ENCODE measurements at places on chromosomes 13 and 19. TPM values are rescaled to one million over a fixed set of nuclear protein-coding genes. Genes with fewer than 3 reads are reported as not detected.

GRCh38 chr13:35343417-35343816 is 133.1 kb downstream of the MAB21L1 start:
- DNase-seq: no peak
- H3K4me3 ChIP-seq: no peak overlapping the region
- no peaks in the 10 kb centered on the region for H3K4me1 ChIP-seq
- H3K27me3 ChIP-seq: no peaks in the 10 kb centered on the region
- no peak overlapping the region for H3K27ac ChIP-seq

GRCh38 chr19:46704379-46705076 is 12.4 kb downstream of the PRKD2 start:
- H3K27ac ChIP-seq: no peak overlapping the region
- H3K36me3 ChIP-seq: peaks cover 75% of the 10 kb centered on the region
- no peaks in the 10 kb centered on the region for H3K4me1 ChIP-seq

GRCh38 chr19:9065457-9066014 is 21.3 kb upstream of the OR1M1 start:
- peak; percentile 74 for DNase-seq
- H3K4me3 ChIP-seq: no peak overlapping the region
- no peaks in the 10 kb centered on the region for H3K4me1 ChIP-seq
- H3K27me3 ChIP-seq: no peaks in the 10 kb centered on the region
- H3K36me3 ChIP-seq: no peaks in the 10 kb centered on the region
- H3K27ac ChIP-seq: no peak overlapping the region

AKAP8 gene
- 26.1 TPM for total RNA-seq

ZNF585A gene
- total RNA-seq: 6.2 TPM

LCP1 gene
- 3.0 TPM for total RNA-seq
